ENCODE measurements at places on chromosomes 1 and 21.

DNA sequence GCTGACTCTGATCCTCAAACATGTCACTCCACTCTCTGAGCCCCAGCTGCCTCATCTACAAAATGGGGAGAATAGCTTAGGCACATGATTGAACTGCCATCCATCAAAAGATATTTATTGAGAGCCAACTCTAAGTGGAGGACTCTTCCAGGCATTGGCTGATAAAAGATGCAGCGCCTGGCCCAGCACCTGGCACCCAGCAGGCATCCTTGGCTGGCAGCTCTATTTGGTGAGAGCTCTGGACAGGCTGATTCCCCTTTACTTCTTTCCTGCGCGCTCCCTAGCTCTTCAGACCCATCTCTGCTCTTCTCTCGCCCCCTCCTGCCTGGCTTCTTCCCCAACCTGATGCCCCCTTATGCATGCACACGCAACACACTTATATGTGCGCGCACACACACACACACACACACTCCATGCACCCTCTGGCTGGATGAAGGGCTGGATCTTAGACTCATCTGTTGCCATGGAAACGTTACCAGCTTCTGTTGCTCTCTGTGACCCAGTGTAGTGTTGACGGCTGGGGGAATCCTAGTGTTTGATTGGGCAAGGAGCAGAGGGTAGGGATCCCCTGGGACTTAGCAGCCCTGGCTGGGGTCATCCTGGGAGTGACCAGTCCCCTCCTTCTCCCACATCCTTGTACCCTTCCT, 49.3 kb downstream of the VWA5B1 start:
- peak; percentile 19 for DNase-seq

DNA sequence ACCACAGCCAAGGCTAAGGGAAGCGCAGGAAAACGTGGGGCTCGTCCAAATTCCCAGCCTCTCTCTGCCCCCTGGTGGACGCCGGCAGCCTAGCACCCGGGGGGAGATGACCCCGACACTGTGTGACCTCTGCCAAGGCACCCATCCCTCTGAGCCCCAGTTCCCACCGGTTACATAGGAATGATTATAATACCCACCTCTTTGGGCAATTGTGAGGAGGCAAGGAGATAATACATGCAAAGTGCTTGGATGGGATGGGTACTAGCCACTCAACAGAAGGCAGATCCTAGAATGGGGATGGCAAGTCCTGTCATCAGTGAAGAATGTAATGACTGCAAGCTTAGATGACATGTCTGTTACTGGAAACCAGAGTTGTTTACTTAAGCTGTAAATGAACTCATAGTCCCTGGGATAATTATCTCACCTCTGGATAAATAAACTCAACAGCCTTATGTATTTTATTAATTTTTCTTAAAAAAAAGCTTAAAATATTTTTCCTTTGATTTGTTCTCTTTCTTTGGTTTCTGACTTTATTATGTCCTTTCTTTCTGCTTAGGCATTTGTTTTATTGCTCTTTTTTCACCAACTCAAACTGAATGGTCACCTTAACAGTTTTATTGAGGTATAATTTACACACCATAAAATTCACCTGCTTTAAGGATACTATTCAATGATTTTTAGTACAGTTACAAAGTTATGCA, 11.3 kb upstream of the BMP8B start:
- peak; percentile 82 for DNase-seq

- DNase-seq = peak; percentile 35
Observed at GRCh38 chr1:65105596-65105995, 42.4 kb upstream of the AK4 start.

DNA sequence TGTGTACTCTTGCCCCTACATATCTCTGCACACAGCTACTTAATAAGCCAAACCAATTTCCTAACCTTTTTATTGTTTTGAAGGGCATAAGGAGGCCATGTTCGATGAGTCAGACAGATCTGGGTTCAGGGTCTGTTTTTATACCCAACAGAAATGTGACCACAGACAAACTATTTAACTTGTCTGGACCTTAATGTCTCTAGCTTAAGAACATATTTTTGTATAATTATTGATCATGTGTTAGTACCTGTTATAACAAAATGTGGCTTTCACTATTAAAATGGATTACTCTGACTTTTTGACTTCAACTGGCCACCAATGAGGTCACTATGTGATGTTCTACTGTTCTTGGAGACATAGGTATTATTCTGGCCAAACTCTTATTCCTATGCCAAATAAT, 507.8 kb upstream of the USP24 start:
- DNase-seq = no peak

GRCh38 chr1:229030630-229031029, 240.3 kb upstream of the RAB4A start:
- DNase-seq = no peak

GRCh38 chr1:155322571-155322952, 1.9 kb downstream of the RUSC1 start:
- DNase-seq = peak; percentile 56

- DNase-seq = no peak
Observed at GRCh38 chr1:114008480-114008941, 29.2 kb downstream of the OLFML3 start.

GRCh38 chr1:118075116-118075515, 109.9 kb downstream of the SPAG17 start:
- peak; percentile 81 for DNase-seq

DNA sequence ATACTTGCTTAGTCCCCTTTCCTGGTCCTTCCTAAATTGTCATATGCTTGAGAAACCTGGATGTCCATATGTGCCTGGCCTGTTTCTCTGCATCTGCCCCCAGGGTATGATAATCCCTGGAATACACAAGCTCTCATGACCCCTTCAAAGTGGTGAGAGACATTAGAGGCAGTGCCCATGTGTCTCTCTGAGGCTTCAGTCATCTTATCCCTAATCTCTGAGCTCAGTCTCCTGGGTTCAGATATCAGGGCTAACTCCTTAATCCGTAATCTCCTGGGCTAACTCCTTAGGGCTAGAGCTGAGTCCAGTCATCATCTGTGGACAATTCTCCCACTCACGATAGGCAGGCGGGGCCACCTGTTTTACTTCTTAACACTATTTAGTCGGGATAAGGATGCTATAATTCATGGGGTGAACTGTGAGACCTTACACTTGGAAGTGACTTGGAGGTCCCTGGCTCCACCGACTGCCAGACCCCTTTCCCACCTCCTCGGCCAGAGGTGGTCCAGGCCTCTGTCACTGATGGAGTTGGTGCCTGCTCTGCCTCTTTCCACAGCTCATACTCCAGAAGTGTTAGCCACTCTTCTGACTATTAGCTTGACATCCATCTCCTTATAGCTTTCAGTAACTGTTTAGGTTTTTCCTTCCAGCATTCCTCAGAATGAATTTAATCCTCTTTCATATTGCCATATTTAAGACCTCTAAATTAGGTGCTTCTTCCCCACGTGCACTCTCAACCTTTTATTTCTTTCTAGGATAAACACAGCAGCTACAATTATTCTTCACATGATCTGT, 22.7 kb downstream of the CCN1 start:
- DNase-seq = no peak

DNA sequence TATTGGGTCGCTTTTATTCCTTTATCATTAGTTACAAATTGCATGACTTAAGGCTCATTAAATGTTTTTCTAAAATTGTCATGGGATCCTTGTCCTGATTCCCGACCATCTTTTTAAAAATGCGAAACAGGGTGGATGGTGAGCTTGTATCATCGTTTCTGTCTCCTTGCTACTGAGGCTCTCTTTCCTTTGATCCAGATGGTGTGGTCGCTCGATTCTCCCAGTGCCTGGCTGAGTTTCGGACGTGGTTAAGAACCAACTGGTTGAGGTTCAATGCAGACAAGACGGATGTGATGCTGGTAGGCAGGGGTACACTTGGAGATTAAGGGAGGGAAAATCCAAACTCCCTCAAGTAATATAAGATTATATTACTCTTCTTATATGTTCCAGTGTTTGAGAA, 1.2 kb downstream of the MIER1 start:
- no peak for DNase-seq

- DNase-seq = no peak
Observed at GRCh38 chr1:94953107-94953506, 26.2 kb upstream of the CNN3 start.

DNA sequence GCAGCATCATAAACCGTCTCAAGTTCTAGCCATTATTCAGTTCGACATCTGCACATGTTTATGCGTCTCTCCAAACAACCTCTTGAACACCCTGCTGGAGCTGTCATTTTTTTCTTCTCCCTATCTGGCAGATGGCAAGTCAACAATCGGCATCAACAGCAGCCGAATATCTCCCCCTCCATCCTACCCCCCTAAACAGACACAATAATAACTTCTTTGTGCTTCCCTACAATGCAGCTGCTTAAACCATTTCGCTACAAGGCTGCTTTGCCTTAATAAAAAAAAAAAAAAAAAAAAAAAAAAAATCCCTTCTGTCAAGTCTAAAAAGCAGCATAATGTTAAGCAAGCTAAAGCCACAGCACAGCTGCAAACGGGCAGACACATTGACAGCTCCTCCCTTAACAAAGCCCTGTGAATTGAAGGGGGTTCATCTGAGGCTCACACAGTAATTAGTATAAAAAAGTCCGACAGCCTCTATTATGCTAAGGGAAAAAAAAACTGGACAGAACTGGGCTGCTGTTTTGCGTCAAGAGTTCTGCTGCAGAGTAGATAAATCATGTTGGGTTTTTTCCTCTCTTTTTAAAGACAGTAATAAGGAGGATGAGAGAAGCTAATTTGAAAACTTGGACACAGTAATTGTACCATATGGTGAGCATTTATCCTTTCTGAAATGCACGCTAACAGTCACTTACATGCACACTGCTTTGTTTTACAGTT, 136.4 kb downstream of the AKT3 start:
- peak; percentile 62 for DNase-seq

DNA sequence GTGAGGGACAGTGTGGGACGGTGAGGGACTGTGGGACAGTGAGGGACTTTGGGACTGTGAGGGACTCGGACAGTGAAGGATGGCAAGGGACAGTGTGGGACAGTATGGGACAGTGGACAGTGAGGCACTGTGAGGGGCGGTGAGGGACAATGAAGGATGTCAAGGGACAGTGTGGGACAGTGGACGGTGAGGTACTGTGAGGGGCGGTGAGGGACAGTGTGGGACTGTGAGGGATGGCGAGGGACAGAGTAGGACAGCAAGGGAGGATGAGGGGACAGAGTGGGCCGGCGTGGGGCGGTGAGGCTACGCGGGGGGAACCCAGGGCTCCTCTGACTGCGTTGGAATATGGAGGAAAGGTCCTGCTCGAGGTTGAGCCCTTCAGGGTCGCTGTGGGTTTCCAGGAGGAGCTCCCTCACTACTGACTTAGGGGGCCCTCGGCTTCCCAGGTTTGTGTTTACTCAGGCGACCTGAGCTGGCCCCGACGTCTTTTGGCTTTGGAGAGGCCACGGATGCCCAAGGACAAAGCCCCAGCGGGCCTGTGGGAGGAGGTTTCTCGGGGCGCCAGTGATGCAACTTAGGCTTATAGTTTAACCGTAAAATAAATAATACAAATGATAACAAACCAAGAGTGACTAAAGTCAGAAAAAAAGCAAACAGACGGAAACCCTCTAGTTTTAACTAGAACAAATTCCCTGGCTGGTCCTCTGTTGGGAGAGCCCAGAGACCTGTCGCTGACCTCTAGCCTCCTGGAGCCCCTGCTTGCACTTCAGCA, 1.1 kb upstream of the ERRFI1 start:
- DNase-seq = peak; percentile 64

DNA sequence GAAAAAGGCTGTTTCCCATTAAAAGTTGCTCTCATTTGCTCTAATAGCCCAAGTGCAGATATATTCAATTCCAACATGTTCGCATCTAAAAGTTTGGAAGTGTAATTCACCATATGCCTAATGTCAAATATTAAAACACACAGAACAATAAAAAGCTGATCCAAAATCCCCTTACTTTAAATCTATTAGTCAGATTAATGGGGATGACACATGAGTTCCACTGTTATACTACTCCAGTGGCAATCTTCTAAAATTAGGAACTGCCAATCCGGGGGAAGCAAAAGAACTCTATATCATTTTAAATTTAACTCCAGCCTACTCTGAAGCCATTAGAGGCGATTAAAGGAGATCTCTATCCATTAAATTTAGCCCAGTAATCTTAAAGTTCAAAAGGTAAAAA, 317.1 kb downstream of the NTNG1 start:
- no peak for DNase-seq

GRCh38 chr1:28171246-28171645, 5.2 kb downstream of the PTAFR start:
- DNase-seq = no peak

DNA sequence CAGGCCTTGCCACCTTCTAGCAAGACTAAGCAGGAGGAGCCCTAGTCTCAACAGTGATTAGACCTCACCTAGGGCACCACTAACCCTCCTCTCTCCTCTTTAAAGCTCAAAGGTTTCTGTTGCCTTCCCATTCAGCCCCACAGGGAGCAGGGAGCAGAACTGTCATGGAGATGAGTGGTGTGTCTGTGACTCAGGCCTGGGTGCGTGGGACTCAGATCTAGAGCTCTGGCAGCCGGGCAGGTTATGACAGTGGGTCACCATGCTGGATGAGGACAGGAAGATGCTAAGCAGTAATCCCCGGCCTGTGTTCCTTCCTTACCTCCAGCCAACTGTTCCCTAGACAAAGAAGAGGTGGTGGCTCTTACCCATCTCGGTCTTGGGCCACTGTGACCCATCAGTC, 60.1 kb upstream of the COA6 start:
- no peak for DNase-seq

DNA sequence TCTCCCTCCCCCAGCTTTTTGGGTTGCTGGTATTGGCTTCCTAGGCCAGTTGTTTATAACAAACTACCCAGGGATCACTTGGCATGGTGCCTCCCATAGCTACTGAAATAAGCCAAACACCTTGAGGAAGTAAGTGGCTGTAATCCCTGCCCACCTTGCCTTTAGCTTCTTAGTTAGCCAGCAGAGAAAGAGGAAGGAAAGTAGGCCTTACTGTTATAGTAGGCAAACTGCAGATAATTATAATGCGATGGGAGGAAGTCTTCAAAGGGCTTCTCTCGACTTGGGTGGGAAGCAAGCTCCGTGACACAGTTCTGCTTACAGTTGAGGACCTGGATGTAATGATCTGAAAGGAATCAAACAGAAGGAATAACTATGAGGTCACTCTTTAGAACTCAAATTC, 8.2 kb downstream of the P3H1 start:
- no peak for DNase-seq

GRCh38 chr1:92481971-92482664, 4.6 kb downstream of the GFI1 start:
- no peak for DNase-seq

GRCh38 chr1:40092706-40093639, 4.1 kb downstream of the PPT1 start:
- DNase-seq = no peak

- peak; percentile 60 for DNase-seq
Observed at GRCh38 chr1:161139766-161140165, 7.3 kb upstream of the DEDD start.

- DNase-seq = no peak
Observed at GRCh38 chr1:77392486-77392885, 110.7 kb downstream of the AK5 start.

DNA sequence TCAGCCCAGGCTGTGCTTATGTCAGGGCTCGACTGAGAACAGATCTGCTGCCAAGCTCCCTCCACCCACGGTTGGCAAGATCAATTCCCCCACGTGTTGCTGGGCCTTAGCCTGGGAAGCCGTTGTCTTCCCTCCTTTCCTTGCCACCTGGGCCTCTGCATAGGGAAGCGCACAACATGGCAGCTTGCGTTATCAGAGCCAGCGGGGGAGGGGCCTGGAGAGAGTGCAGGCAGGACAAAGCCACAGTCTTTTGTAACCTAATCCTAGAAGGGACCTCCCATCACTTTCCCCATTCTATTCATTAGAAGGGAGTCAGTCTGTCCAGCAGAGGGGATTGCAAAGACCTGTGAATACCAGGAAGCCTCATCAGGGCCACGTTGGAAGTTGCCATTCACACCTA, 17.0 kb upstream of the IGSF21 start:
- DNase-seq = no peak

GRCh38 chr1:184754476-184755225, at the start of gene EDEM3:
Gene EDEM3, minus strand, starts transcription at chr1:184754858. Its CDS starts 212 bp downstream, at chr1:184754646.
- DNase-seq = peak; percentile 99

Data from fibroblast of mammary gland (primary cell).